ENCODE measurements at places on chromosomes 2 and 18.

- DNase-seq = peak; percentile 8
Measured at GRCh38 chr18:71237641-71238040, 948.8 kb downstream of the SOCS6 start.

- DNase-seq = no peak
Measured at GRCh38 chr2:32558492-32558891, 69.4 kb upstream of the TTC27 start.

DNA sequence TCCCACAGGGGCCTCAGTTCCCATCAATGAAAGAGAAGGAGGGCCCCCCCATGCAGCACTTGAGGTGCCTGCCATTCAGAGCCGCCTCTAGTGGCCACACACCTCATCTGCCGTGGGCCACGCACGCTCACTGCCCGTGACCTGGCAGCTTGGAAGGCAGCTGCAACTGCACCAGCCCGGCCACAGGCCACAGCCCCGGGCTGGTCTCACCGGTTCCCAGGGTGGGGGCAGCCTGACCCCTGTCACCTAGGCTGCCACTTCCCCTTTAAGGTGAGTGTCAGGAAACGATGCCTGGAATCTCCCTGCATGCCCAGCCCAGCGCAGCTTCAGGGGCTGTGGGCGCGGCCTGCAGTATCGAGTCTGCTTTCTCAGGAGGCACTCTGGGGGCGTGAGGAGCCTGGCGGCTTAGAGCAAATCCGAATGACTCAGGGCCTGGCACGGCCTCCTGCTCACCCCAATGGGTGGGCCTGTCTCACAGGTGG, 2.6 kb downstream of the MAB21L4 start:
- no peak for DNase-seq

GRCh38 chr2:232973011-232973735, 39.9 kb downstream of the NGEF start:
- no peak for DNase-seq

GRCh38 chr2:177344316-177344715, 48.3 kb upstream of the AGPS start:
- DNase-seq = no peak

GRCh38 chr2:60984720-60985119, 32.8 kb upstream of the PEX13 start:
- no peak for DNase-seq

GRCh38 chr2:98532756-98533155, 75.6 kb downstream of the COA5 start:
- DNase-seq = no peak

DNA sequence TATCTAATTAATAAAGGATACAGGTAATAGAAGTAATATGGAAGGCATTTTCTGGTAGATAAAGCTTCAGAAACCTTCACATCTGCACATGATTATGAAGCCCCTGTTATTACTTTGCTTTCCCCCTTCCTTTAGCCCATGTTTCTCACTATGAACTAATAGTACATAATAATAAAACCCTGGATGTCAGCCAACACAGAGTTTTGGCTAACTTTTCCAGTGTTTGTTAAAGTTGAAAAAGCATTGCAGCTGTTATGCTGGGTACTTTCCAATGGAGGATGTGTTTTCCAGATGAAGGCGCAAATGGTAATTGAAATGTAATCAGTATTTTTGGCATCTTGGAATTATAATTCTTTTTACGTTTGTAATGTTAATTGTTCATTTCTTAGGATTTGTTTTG, 43.5 kb downstream of the SPTBN1 start:
- no peak for DNase-seq

- peak; percentile 70 for DNase-seq
Measured at GRCh38 chr18:46264255-46264654, 160.1 kb downstream of the HAUS1 start.

DNA sequence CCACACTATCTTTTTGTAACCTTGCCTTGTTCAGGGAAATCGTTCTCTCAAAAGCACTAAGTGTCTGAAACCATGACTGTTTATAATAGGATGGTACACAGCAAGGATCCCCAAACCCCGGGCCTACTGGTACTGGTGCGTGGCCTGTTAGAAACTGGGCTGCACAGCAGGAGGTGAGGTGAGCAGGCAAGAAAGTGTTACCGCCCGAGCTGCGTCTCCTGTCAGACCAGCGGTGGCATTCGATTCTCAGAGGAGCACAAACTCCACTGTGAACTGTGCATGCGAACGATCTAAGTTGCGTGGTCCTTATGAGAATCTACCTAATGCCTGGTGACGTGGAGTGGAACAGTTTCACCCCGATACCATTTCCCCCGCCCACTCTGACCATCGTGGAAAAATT, 81.8 kb upstream of the KCNJ3 start:
- no peak for DNase-seq

DNA sequence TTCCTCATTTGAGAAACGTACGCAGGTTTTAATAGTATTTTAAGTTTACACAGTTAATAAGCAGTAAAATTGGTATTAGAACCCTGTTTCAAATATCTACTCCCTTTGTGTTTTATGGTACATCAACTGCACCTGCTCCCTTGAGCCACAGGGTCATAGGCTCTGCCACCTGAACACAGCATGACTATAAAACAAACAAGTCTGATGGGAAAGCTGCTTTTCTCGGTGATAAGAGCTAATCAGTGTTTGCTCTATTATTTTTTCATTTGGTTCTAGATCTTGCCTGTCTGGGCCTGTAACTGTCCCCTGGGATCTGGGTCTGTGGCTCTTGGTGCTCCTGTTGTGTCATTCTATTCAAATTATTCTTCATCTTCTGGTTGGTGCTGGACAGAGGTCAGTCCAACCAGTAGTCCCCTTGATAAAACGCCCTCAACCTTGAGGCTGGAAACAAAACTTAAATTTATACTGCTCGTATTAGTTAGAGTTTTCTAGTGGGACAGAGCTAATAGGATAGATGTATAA, 314.8 kb upstream of the LRP1B start:
- DNase-seq = no peak

GRCh38 chr2:166375736-166376487, at the start of gene SCN9A:
TSS of gene SCN9A (minus strand) at chr2:166375944. CDS start at chr2:166311756, 64,188 bp downstream.
- peak; percentile 51 for DNase-seq

- DNase-seq = no peak
Measured at GRCh38 chr2:234679301-234679740, 182.4 kb upstream of the ARL4C start.

- DNase-seq = no peak
Measured at GRCh38 chr2:138581909-138582308, 80.3 kb downstream of the SPOPL start.

GRCh38 chr2:173264151-173264550, 90.5 kb upstream of the CDCA7 start:
- DNase-seq = no peak

DNA sequence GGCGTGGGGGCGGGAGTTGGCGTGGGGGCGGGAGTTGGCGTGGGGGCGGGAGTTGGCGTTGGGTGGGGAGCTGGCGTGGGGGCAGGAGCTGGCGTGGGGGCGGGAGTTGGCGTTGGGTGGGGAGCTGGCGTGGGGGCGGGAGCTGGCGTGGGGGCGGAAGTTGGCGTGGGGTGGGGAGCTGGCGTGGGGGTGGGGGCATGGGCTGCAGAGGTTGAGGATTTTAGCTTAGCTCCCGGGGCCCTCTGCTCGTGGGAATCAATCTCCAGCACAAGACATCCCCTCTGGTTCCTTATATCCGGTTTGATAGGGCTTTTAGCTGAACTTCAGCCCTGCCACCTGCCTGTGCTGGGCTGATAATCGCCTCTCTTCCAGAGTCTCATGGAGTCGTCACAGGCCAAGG, 177.0 kb downstream of the LDLRAD4 start:
- no peak for DNase-seq

GRCh38 chr2:163613266-163613731, 122.5 kb downstream of the FIGN start:
- DNase-seq = no peak

GRCh38 chr2:158745067-158745865, 49.9 kb upstream of the DAPL1 start:
- DNase-seq = peak; percentile 60

DNA sequence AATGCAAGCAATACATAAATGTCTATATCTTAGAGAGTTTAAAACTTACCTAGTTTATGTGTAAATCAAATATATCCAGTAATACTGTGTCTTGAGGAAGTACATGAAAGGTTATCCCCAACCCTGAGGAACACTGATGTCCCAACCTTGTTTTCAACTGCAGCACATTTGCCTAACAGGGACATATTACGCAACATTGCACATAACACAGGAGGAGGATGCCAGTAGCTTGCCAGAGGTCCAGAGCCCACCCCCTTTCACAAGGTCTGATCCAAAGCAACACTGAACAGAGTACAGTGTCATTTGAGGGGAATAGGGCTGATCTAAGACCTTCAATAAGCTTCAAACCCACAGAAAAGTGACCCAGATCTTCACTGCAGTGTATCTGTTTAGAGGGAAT, 678.5 kb downstream of the ARHGAP15 start:
- no peak for DNase-seq

DNA sequence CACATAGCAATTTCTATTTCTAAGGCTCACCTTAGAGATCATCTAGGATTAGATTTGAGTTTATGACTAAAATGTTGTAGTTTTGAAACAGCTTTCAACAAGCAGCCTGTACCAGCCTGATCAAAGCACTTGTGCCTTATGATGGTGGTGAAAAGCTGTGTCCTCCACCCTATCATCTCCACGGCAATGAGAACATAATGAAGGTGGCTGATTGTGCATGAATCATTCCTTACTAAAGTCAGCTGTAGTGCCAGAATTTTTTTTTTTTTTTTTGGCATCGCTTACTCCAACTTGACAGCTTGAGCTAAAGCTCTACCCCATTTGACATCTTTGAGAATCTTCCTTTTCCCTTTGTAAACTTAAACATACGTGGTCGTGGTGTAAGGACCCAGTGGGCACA, 86.0 kb downstream of the DCC start:
- no peak for DNase-seq

DNA sequence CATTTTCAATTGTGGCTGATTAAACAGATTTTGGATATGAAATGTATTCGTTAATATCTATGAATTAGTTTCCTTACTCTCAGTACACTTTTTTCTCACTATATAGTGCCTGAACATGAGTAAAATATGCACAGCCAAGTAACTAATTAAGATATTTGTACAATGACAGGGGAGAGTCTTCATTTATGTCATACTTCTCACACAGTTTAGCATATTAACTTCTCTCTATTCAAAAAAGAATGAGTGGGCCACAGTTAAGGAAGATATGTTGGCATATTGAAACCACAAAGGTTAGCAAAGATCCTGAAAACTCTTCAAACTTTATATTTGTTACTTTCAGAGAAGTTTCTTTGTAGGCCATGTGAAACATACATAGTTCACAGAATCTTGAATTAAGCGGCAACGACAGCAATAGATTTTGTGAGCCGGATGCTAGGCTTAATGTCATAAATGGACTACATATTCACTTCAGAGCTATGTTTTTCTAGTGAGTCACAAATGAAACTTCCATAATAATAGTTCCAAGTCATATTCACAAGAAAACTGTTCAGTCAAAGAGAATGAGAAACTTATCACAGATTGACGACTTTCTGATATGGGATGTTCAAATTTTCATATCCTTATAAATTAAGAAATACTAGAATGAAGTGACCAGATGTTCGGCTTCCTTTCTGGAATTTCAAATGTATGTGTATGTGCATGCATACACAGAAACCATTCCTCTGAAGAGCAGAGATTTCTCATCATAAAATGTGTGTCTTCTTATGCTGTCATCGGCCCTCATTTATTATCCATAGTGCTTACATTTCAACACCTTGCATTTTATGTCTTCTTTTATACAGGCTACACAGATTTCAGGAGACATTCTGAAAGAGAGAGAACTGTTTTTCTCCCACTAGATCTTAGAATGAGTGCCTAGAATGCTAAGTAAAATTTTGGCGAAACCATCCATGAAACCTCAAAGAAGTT, 584.0 kb downstream of the SATB2 start:
- DNase-seq = peak; percentile 41

- DNase-seq = no peak
Measured at GRCh38 chr2:2919574-2920365, 457.8 kb downstream of the EIPR1 start.

DNA sequence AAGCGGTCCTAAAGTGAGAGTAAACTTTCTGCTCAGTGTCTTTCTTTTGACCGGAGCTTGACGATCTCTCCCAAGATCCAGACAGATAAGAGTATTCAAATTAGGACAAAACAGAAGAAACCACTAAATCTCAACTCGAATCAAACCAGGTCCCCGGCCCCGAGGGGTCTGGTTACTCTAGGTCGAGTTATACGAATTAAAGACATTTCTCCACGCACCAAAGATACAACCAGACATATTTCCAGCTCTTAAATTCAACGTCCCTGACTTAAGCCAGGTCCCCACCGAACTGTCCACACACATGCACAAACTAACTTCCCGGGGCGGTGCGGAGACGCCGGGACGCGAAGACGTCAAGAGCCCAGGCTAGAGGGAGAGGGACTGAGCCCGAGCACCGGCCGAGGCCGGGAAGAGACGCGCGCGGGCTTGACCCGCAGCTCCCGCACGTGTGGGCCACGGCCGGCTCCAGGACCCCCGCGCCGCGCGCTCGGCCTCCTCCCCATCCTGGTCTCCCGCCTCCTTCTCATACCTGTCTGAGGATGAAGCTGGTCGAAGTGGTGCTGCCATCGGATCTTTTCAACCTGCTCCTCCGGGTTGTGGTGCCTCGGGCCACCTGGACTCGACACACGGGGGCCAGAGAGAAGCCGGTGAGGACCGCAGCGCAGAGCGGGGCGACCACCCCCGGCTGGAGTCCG, 896 bp downstream of the CACNB4 start:
- DNase-seq = peak; percentile 24

DNA sequence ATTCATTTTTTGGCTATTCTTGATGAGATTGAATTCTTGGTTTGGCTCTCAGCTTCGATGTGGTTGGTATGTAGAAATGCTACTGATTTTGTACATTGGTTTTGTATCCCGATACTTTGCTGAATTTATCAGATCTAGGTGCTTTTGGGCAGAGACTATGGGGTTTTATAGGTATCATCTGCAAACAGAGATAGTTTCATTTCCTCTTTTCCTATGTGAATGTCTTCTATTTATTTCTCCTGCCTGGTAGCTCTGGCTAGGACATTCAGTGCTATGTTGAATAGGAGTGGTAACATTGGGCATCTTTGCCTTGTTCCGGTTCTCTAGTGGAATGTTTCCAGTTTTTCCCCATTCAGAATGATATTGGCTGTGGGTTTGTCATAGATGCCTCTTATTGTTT, 5.5 kb upstream of the TACR1 start:
- DNase-seq = no peak

- no peak for DNase-seq
Measured at GRCh38 chr2:6956566-6956965, 39.4 kb downstream of the RNF144A start.

DNA sequence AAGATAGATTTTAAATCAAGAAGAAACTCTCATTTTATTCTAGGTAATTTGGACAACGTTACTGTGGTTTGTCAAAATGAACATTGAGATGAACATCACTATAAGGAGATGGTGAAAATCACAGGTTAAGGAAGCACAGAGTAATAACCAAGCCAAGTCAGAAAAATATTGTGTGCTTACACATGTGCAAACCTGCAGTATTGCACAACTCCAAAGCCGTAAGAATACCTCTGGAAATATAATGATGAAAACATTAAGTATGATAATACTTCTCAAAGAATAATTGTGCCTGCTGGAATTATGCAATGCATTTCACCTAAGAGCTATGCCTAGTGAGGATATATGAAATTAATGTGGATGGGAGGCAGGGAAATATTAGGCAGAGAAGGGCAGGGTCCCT, 21.1 kb upstream of the GALNT5 start:
- DNase-seq = no peak

GRCh38 chr2:95525294-95526035, 40.9 kb upstream of the TRIM43B start:
- peak; percentile 24 for DNase-seq

Measured in M059J (cell line).